ENCODE measurements at places on chromosomes 6 and 20. TPM values are rescaled to one million over a fixed set of nuclear protein-coding genes. Genes with fewer than 3 reads are reported as not detected.

DNA sequence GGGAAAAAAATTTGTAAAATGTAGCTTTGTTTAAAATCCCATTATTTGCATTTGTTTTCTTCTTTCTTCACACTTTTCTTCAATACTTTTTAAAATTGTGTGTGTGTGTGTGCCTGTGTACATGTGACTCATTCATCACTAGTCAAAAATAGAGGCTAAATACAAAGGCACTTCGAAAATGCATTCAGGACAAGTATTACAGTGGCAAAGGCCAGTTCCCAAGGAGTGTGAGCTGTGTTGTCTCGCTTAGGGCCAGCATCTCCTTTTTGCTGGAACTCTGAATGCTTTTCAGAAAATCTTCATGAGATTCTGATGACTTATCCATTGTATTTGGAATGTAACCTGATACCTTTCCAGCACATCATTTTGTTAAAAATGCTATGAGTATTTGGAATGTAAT is 288.5 kb upstream of the CNR1 start:
- no peak for DNase-seq

GRCh38 chr6:157867981-157868380 is 44.9 kb downstream of the SNX9 start:
- no peak for DNase-seq

The BLOC1S5 gene
- total RNA-seq, result 6.2 TPM

- no peak for DNase-seq
These were observed 11.3 kb downstream of the NT5E start for GRCh38 chr6:85460921-85461797.

DNA sequence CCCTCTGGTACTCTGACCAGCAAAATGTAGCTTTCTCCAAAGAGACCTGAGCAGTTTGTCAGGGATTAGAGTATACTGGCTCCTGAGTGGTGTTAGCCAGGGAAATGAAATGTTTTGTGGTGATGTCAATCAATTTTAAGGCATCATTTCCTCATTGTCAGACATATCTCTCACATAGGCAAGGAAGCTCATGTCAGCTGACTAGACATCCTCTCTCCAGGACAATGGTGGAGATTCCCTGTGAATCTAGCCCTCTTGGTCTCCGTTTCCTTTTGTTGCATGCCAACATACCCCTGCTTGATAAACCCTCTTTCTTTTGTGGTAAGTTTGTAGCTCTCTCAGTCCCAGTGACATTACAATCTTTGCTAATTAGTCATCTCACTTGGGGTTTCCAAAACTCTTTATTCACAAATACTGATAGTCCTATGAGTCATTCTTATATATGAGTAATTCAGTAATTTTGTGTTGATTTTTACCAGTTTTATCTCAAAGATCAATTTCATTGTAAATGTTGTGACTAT is 135.6 kb upstream of the PTPRK start:
- DNase-seq, result no peak

- DNase-seq, result no peak
These were observed 56.4 kb downstream of the NDUFAF5 start for GRCh38 chr20:13841206-13841605.

- no peak for DNase-seq
These were observed 93.8 kb downstream of the RIN2 start for GRCh38 chr20:19851861-19852260.

The FKBP1C gene
- 0.54 TPM for total RNA-seq

- no peak for DNase-seq
These were observed 121.5 kb upstream of the NEDD9 start for GRCh38 chr6:11353921-11354389.

GRCh38 chr6:14108571-14109410 is 8.8 kb upstream of the CD83 start:
- peak; percentile 50 for DNase-seq

- no peak for DNase-seq
These were observed 105.1 kb downstream of the EDN3 start for GRCh38 chr20:59405226-59406200.

GRCh38 chr6:37239950-37240713 is 17.4 kb upstream of the TBC1D22B start:
- DNase-seq, result peak; percentile 88

DNA sequence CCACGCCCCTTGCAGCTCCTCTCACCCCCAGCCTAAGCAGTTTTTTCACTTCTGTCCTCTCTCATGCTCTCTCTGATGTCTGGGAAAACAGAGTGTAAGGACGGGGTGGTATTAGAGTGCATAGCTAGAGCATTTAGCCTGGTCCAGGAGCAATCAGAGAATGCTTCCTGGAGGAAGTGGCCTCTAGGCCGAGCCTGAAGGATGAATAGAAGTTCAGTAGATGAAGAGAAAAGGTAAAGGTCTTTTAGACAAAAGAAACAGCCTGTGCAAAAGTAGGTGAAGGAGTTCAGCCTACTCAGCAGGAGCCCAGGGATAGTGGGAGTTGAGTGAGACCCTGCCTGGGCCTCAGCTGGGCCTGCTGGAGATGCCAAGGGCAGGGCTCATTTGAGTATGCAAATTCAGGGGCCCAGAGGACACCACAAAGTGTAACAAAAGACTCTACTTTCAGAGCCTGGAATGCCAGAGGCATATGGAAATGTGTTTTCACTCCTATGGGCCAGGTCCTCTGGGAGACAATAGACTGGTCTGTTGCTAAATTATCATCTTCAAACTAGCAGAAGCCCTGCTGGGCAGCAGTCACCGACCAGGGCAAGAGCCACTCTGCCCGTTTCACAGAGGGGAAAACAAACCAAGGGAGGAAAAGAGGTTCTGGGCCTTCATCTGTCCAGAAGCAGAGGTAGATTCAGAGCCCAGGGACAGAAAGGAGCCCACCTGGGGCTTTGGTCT is 19.7 kb upstream of the TM9SF4 start:
- no peak for DNase-seq

The OLIG3 gene
- total RNA-seq, result not detected

GRCh38 chr6:12283904-12284303 is 6.3 kb upstream of the EDN1 start:
- DNase-seq, result no peak

The ZFP57 gene
- total RNA-seq, result not detected

The TCP11 gene
- total RNA-seq, result not detected

DNA sequence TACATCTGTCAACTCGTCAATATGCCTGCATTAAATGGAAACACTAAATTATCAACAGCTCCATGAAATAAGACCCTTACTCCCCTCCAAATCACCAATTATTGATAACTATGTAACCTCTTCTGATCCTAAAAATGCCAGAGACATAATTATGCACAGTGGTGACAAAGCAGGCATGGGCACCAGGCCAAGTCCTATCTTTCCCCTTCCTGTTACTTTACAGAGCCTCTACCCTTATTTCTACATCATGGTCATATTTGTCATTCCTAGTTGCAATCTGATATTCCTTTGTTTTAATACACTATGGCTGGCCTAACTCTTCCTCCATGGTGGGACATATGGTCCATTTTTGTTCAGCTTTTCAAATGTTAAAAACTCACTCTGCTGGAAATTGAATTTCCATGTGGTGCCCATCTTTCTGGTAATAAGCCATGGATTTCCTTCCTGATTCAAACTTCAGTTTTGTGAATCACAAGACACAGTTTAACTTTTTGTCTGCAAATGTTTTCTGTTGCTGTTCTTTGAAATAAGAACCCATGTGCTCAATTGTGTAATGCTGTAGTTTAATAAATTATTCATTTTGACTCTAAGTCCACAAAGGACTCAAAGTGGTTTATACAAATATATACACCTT is 41.8 kb upstream of the ARFGEF2 start:
- DNase-seq, result no peak

- peak; percentile 28 for DNase-seq
These were observed 177.6 kb upstream of the PHACTR1 start for GRCh38 chr6:12538881-12539357.

The BTNL2 gene
- not detected for total RNA-seq

- DNase-seq, result no peak
These were observed at the start of gene SGK1 for GRCh38 chr6:134317471-134318131. Gene SGK1 (minus strand): TSS chr6:134318112. CDS start chr6:134317460, 652 bp downstream.

GRCh38 chr20:12928358-12928754 is 80.4 kb upstream of the SPTLC3 start:
- DNase-seq, result no peak

GRCh38 chr6:146803601-146804000 is 204.8 kb downstream of the ADGB start:
- no peak for DNase-seq

The NKAIN4 gene
- not detected for total RNA-seq

- DNase-seq, result no peak
These were observed 261.0 kb upstream of the RIN2 start for GRCh38 chr20:19497064-19497463.

GRCh38 chr6:113067612-113068275 is 720.6 kb downstream of the RFPL4B start:
- no peak for DNase-seq

Data from psoas muscle (tissue), 8 donors.